Kidney (tissue), 22 donors: ENCODE measurements at places on chromosomes 5 and 9. TPM values are rescaled to one million over a fixed set of nuclear protein-coding genes. Genes with fewer than 3 reads are reported as not detected.

Gene TMEM174
- 59.0 TPM for polyA plus RNA-seq

- no peak for DNase-seq
Observed at GRCh38 chr5:82244854-82245635, 33.1 kb downstream of the RPS23 start.

Gene C9orf57
- polyA plus RNA-seq: not detected

GRCh38 chr9:112869917-112870316 is 20.8 kb downstream of the SLC46A2 start:
- DNase-seq: no peak

DNA sequence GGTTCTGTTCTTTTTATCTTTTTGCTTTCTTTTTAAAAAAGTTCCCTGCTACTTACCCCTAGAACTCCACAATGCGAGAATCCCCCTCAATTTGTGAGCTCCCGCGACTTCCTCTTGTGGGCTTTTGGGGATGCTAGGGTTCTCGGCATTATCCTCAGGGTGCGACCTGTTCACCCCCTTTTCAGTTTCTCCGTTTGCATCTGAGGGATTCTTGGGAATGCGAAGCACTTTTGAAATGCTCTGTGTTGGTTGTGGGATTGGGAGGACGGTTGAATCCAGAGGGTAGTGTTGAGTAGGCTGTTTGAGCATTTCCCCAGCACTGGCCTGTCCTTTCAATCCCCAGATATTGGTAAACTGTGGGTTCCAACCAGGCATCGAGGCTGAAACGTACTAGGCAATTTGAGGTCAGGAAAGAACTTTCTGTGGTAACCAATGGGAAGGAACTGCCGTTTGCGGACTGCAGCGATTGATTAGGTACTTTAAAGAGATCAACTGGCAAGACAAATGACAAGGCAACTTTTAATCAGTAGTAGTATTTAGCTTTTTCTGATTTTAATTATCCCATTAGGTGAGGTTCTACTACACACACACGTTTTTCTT is 415 bp downstream of the XRCC4 start:
- DNase-seq: no peak

GRCh38 chr9:135797507-135798262 is 95.7 kb downstream of the KCNT1 start:
- no peak for DNase-seq

DNA sequence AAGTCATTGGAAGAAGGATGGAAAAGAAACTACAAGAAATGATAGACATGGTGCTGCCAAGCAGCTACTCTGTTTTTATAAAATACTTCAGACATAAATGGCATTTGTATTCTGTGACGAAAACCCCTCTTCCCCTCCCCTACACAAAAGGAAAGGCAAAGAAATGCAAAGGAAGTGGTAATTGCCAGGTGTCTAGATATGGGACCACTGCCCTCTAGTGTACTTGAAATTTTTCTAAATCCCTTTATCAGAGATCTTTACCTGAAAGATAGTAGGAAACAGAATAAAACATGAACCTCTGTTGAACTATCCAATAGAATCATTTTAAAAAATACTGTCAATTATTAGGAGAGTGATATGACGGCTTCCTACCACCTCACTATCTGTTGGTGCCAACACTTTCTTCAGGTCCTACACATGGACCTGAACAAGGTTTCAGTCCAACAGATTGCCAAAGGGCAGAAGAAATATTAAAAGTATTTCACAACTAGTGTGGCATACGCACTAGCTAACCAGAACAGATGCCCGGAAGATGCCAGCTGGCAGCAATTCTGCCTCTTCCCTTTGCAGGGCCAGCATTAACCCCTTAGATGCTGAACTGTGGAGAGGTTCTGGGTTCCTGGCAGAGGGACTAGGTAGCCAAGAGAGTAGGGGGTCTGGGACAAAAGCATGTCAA is 104.1 kb downstream of the TSSK1B start:
- DNase-seq: peak; percentile 77

- no peak for DNase-seq
Observed at GRCh38 chr5:42985129-42986037, 54.7 kb downstream of the ANXA2R start.

DNA sequence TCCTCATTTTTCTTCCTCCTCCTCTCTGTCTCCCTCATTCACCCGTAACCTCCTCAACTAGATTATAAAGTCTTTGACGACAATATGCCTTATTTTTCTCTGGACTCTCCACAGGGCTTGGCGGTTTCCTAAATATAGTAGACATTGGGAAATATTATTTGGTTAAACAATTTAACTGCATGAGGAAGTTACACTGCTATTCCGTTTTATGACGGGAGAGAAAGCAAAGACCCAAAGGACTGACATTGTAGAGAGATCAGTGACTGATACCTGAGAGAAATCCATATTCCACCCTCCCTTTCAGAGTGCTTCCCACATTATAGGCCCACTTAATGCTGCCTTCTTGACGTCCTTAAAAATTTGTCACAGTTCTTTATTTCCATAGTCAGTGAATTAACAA is 51.2 kb downstream of the GDA start:
- DNase-seq: no peak

Gene HAVCR2
- polyA plus RNA-seq: 17.5 TPM

- DNase-seq: peak; percentile 10
Observed at GRCh38 chr9:121640491-121641223, 10.8 kb upstream of the DAB2IP start.

- no peak for DNase-seq
Observed at GRCh38 chr5:157358871-157359270, 92.9 kb downstream of the CYFIP2 start.

Gene FAM153A
- 1.6 TPM for polyA plus RNA-seq

- DNase-seq: no peak
Observed at GRCh38 chr9:69370430-69370829, 45.4 kb downstream of the ENTREP1 start.

DNA sequence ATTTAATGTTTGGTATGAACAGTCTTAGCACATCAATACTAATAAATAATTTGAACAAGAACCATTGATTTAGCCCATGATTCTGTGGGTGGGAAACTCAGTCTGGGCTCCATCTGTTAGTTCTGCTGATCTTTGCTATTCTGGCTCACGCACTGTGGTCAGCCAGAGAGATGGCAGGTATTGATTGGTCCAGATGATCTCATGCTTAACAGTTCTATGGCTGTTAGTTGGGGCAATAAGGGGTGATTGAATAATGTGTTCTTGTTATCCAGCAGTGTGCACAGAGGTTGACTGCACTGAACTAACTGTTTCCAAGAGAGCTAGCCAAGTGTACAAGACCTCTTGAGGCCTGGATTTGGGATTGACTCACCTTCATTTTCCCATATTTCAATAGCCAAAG is 824.3 kb downstream of the SEMA5A start:
- DNase-seq: no peak

- DNase-seq: peak; percentile 67
Observed at GRCh38 chr5:37665889-37666288, 174.0 kb downstream of the GDNF start.

Gene HMMR
- polyA plus RNA-seq: 0.58 TPM

DNA sequence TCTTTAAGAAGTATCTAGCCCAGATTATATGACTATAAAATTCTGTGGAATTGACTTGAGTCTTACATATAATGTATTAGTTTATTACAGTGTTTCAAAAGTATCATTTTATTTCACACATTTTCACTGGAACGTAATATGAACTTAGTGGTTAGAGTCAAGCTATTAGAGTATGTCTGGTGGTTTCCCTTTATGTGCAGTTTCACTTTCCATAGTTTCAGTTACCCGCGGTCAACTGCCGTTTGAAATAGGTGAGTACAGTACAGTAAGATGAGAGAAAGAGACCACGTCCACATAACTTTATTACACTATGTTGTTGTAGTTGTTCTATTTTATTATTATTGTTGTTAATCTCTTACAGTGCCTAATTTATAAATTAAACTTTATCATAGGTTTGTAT is 50.5 kb downstream of the COMMD10 start:
- DNase-seq: no peak

GRCh38 chr5:149207831-149208230 is 63.8 kb upstream of the AFAP1L1 start:
- no peak for DNase-seq

GRCh38 chr5:6748142-6748541 is 34.9 kb downstream of the TENT4A start:
- DNase-seq: no peak

DNA sequence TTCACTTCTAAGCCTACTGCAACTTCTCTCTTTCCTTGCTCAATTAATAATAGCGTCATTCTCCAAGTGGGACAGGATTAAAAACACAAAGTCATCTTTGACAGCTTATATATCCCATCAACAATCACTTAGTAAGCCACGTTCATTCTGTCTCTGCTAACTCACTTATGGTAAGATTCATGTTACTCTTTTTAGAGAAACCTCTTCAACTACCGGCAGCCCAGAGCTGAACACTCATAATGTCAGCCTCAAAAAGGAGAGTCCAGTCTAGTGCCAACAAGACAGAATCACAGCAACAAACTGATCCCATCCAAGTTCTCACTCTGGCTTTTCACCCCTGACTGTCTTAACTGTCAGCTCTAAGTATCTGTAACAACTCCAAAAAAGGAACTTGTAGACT is 196.0 kb downstream of the RAB3C start:
- no peak for DNase-seq

GRCh38 chr5:77778881-77779438 is 2.8 kb upstream of the TBCA start:
- no peak for DNase-seq
